ENCODE measurements at places on chromosomes 2 and 18. TPM values are rescaled to one million over a fixed set of nuclear protein-coding genes. Genes with fewer than 3 reads are reported as not detected.

GRCh38 chr2:8754106-8754776, 72.4 kb downstream of the ID2 start:
- peaks cover 4% of the 10 kb centered on the region for H3K36me3 ChIP-seq
- no peak overlapping the region for H3K27ac ChIP-seq
- H3K4me1 ChIP-seq: peaks cover 6% of the 10 kb centered on the region
- no peaks in the 10 kb centered on the region for H3K27me3 ChIP-seq

- H3K4me1 ChIP-seq: no peaks in the 10 kb centered on the region
- H3K36me3 ChIP-seq: no peaks in the 10 kb centered on the region
- no peaks in the 10 kb centered on the region for H3K27me3 ChIP-seq
- H3K4me3 ChIP-seq: no peak overlapping the region
- H3K27ac ChIP-seq: no peak overlapping the region
These were observed 219.7 kb downstream of the THSD7B start for GRCh38 chr2:136985044-136985443.

- no peaks in the 10 kb centered on the region for H3K27me3 ChIP-seq
- no peak for DNase-seq
- no peaks in the 10 kb centered on the region for H3K36me3 ChIP-seq
- H3K27ac ChIP-seq: no peak overlapping the region
- no peak overlapping the region for H3K4me3 ChIP-seq
- H3K4me1 ChIP-seq: no peaks in the 10 kb centered on the region
These were observed 230.1 kb downstream of the RNF152 start for GRCh38 chr18:61662726-61663125.

- H3K27ac ChIP-seq: no peak overlapping the region
- DNase-seq: no peak
- H3K27me3 ChIP-seq: no peaks in the 10 kb centered on the region
These were observed 1650.9 kb upstream of the TMEFF2 start for GRCh38 chr2:193845604-193846003.

Gene HDHD2
- total RNA-seq: 41.8 TPM

- no peaks in the 10 kb centered on the region for H3K36me3 ChIP-seq
- DNase-seq: peak; percentile 65
- H3K27me3 ChIP-seq: no peaks in the 10 kb centered on the region
- no peak overlapping the region for H3K4me3 ChIP-seq
- peak overlapping the region; percentile 85 for H3K27ac ChIP-seq
These were observed 14.0 kb downstream of the TMEM127 start for GRCh38 chr2:96251721-96252292.

DNA sequence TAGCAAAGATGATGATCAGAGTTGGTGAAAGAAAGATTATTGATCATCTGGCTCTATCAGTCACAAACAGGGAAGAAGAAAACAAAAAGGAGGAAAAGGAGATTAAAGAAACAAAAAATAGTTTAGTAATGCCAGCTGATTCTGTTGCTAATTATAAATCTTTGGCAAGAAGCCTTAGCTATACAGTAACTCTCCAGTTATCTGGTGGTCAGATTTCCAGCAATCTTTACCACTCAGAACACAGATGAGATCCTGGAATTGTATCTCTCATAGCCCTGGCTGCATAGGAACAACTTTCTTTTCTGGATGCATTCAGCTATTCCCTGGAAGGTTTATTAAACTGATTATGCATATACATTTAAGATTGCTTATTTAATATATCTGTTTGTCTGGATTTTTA, 256.8 kb upstream of the ZEB2 start:
- H3K4me1 ChIP-seq: no peaks in the 10 kb centered on the region
- no peaks in the 10 kb centered on the region for H3K27me3 ChIP-seq
- no peak overlapping the region for H3K4me3 ChIP-seq
- H3K27ac ChIP-seq: no peak overlapping the region
- H3K36me3 ChIP-seq: no peaks in the 10 kb centered on the region

DNA sequence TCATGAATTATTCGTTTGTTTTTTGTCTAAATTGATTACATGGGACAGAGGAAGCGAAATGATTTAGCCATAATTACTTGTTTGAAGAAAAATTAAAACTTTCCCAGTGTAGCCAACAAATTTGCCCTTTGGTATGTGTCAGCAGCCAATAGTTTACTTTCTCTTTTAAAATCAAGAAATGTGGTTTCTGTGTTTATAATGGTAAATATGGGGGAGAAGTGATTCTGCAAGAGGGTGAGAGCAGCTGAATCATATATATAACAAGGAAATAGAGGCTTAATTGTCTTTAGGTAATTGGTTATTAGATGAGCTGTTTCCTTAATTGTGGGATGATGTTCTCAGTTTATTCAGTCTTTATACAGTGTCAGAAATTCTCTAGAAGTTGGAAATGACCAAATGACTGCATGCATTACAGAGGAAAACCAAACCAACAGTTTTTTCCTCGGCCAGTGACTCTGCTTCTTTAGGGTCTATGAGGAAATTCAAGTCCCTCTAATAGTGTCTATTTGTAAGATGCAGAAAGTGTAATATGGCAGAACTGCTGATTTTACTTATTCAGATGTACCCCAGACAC, 132.9 kb downstream of the AGPS start:
- H3K36me3 ChIP-seq: peaks cover 58% of the 10 kb centered on the region
- DNase-seq: no peak
- H3K27ac ChIP-seq: no peak overlapping the region
- H3K4me3 ChIP-seq: no peak overlapping the region
- H3K4me1 ChIP-seq: no peaks in the 10 kb centered on the region
- H3K27me3 ChIP-seq: no peaks in the 10 kb centered on the region

GRCh38 chr2:100982431-100982861, 19.6 kb upstream of the RPL31 start:
- H3K36me3 ChIP-seq: no peaks in the 10 kb centered on the region
- no peak overlapping the region for H3K27ac ChIP-seq
- no peak for DNase-seq
- H3K27me3 ChIP-seq: no peaks in the 10 kb centered on the region

Gene GTF2A1L
- total RNA-seq: not detected

Gene RND3
- 22.1 TPM for total RNA-seq

DNA sequence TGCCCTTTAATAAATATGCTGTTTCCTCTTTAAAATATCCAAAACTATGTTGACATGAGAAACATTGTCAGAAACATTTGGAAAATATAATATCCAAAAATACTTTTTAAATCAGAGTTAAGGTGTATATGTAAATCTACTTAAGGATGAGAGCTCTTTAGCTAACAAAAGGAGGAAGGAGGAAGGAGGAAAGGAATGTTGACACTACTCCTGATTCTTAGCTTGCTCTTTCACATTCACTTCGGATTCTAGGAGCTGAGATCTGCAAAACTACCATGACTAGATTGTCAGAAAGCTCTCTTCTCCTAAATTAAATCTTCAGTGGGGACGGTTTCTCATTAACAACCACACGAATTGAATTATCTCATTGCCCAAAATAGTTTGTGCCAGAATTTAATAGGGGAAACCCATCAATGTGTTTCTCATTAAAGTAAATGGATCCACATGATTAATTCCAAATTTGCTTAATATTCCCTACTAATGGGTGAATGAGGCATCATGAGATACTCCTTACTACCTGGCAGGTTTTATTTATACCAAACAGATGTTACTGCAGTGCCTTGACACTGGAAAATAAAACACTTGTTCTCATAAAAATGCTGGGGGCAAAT, 509.1 kb downstream of the MBD2 start:
- H3K36me3 ChIP-seq: no peaks in the 10 kb centered on the region
- H3K4me1 ChIP-seq: no peaks in the 10 kb centered on the region
- no peak for DNase-seq
- H3K27me3 ChIP-seq: no peaks in the 10 kb centered on the region
- no peak overlapping the region for H3K4me3 ChIP-seq

Gene FLACC1
- 6.4 TPM for total RNA-seq

DNA sequence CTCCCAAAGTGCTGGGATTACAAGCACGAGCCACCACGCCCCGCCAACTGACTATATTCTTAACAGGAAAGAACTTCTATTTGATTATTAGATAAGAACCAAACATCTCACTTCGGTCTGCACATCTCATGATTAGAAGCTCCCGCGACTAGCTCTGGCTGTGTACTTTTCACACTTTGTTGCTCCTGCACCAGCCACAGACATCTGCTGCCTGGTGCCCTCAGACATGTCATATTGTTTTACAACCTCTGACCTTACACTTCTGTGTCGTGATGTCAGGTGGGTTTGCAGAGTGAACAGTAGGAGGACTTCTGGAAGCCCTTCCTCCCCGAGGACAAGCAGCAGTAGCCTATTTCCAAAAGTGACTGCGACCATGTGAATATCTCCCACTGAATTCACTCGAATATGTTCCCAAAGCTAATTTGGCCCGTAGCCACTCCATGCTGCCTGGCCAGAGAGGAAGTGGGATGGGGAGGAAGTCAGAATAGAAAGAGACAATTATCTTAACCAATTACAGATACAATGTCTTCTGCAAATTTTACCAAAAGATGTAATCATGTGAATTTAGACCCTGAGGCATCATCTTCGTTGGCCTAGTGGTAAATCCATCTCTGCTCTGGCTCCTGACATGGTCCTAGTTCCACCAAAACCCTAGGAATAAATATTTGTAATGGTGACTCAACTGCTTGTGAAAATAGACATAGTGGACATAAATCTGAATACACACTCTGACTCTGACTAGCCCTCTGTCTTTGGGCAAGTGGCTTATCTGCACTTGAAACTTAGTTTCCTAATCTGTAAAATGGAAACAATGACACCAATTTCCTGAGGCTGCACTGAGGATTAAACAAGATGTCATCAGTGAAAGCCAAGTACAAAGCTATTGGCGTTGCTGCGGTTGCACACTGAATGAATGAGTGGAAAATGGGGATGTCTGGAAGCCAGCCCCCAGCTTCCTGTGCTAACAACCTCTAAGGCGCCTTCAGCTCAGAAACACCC, 406.1 kb downstream of the LRATD1 start:
- H3K27me3 ChIP-seq: no peaks in the 10 kb centered on the region
- H3K4me1 ChIP-seq: no peaks in the 10 kb centered on the region
- H3K4me3 ChIP-seq: no peak overlapping the region
- no peaks in the 10 kb centered on the region for H3K36me3 ChIP-seq

All from heart right ventricle (tissue), 16 donors.